Spinal cord (tissue), 10 donors: ENCODE measurements at places on chromosomes 11 and 22. TPM values are rescaled to one million over a fixed set of nuclear protein-coding genes. Genes with fewer than 3 reads are reported as not detected.

DNA sequence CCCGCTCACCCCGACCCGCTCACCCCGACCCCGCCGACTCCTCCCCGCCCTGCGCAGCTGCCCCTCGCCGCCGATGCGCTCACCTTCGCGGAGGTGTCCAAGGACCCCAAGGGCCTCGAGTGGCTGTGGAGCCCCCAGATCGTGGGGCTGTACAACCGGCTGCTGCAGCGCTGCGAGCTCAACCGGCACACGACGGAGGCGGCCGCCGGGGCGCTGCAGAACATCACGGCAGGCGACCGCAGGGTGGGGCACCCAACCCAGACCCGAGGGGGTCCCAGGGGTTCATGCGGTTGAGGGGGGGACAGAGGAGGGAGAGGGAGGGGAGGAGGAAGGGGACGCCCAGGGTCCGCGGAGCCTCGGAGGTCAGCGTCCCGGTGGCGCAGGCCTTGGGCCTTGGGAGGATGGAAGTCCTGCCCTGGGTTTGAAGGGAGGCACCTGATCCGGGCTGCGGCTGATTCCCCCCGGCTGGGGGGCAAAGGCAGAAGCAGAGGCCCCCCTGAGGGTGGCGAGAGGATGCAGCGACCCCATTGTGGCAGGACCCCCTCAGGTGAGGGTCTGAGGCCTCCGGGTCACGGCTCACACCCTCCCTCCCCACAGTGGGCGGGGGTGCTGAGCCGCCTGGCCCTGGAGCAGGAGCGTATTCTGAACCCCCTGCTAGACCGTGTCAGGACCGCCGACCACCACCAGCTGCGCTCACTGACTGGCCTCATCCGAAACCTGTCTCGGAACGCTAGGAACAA lies 9.2 kb downstream of the PKP3 start:
- no peak for DNase-seq

DNA sequence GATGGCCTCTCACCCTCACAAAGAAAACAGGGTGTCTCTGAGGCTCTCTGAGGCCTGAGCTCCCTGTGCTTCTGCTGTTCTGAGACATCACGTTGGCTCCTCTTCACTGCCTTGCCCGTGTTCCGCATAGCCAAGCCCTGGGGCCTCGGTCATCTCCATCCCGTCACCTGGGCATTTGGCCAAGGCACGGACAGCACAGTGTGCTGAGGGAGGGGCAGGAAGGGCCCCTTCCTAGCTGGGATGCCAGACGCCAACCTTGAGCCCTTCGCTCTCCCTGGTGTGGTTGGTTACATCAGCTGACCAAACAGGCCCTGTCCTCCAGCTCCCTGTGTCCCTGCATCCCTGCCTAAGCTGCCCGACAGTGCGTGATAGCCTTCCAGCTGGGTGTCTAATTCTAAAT lies 25.9 kb downstream of the MOV10L1 start:
- no peak for DNase-seq

DNA sequence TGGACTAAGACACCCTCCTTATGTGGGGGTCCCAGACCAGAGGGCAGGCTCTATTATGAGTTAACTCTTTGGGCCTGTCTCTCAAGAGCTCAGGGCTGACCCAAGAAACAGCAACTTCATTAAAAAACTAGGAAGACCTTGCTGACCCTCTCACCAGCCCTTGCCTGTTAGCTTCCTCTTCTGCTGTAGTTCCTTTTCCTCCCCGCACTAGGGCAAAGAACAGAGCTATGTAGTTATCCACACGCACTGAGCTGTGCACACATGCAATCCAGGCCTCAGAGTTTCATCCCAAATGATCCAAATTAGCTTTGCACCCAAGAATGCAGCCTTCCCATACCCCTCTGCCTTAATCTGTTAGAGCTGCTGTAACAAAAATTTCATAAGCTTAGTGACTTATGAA lies 539.6 kb upstream of the CADM1 start:
- no peak for DNase-seq

DNA sequence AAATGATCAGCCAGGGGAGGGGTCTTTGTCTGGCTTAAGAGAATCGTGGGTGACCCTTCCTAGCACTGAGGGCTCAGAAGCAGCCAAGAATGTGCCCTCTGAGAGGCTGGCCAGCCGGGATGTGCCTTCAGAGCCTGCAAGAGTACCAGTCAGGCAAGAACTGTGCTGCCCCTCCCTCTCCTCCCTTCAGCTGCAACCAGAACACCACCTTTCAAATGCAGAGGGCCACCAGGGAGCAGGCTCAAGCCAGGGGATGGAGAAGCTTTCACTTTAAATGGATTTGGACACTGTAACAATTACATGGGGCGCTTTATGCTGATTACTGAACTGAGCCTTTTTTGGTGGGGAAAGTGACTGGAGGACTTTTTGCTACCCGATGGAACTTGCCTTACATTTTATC lies 44.9 kb upstream of the TENM4 start:
- no peak for DNase-seq

DNA sequence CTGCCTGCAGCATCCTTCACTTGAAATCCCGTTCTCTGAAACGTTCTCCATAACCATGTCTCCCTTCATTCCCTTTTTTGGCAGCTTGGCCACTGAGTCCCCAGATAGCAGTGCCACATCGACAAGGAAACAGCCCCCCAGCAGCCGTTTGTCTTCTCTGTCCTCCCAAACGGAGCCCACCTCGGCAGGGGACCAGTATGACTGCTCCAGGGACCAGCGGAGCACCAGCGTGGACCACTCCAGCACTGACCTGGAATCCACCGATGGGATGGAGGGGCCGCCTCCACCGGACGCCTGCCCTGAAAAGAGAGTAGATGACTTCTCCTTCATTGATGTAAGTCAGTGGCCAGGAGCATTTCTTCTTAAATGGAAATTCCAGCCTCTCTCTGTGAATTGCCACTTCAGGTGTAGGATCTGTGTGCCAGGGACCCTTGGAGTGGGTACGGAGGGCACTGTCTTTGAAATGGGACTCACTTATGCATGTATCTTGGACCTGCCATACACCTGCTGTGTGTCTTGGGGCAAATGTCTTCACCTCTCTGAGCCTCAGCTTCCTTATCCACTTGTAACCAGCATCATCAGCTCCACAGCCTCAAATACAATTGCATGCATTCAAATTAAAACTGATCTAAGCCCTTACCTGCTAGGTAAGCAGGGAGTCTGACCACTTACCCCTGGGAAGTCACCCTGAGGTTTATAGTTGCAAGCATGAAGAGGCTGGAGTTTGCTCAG lies 25.3 kb upstream of the CRYBB3 start:
- DNase-seq = no peak

GRCh38 chr11:10657308-10658271 lies 36.0 kb downstream of the IRAG1 start:
- no peak for DNase-seq

GRCh38 chr11:126830216-126830806 lies 170.3 kb downstream of the KIRREL3 start:
- DNase-seq = no peak

DNA sequence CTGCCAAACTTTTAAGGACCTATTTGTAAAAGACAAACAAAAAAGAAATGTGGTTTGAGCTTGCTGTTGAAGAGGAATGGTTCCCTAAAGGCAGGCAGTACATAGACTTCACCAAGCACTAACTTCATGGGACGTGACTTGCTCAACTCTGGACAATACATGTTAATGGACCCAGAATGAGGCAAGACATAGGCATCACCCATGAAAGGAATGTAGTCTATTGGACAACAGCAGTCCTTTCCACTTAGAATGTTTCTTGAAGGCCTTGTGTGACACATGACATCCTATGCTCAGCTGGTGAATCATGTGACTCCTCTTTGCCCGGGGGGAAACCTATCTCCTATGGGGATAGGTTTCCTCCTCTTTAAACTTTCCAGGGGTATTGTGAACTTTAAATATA lies 246.4 kb upstream of the BLID start:
- no peak for DNase-seq

DNA sequence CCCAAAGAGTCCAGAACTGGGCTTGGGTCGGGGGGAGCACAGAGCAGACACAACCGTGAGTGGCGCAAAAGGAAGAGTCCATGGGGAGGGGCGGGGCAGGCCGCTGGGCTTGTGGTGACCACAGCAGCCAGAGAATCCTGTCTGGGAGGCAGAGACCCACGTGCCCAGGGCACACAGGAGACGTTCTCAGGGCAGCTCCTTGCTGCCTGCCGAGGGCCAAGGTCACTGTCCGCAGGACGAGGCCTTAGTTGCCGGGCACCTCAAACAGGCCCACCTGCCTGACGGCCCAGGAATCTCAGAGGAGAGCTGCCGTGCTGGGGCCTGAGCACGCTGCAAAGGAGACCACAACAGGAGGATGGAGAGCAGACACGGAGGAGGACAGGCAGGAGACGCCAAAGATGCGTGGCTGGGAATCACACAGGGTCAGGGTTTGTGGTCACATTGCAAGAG lies 87.8 kb downstream of the MYEOV start:
- no peak for DNase-seq

DNA sequence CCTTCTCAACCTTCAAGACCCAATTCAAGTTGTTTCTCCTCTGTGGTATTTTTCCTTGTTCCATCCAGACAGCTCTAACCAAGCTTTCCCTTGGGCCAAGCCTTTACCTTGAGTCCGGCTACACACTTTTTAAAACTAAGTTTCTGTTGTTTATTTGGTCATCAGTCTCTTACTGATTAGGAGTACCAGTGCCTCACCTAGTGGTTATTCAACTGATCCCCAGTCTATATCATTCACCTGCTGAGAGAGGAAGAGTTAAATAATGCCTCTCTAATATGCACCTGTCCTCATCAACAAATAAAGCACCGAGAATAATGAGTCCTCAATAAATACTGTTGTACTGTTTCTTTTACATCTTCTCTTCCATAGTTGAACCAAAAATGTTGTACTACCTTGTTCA lies 160.8 kb downstream of the MSANTD4 start:
- DNase-seq = no peak

GRCh38 chr11:111785886-111786412 lies 19.8 kb upstream of the PPP2R1B start:
- DNase-seq = no peak

GRCh38 chr11:22928207-22928917 lies 68.1 kb upstream of the CCDC179 start:
- no peak for DNase-seq

DNA sequence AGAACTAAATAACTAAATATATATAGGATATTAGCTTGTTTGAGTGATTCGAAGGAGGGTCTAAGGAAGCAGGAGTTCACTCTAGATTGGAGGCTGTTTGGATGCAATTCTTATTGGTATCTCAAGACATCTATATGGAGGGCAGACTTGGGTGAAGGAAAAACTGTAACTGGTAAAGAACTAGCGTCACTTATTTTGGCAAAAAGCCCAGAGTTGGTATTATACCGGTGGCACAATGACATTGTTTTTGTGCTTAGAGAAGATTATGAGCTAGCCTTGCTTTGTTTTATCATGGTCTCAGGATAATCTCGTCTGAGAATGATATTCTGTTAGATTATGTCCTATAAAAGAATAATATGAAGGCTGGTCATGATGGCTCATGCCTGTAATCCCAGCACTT lies 6.0 kb upstream of the SLC35F2 start:
- DNase-seq = no peak

DNA sequence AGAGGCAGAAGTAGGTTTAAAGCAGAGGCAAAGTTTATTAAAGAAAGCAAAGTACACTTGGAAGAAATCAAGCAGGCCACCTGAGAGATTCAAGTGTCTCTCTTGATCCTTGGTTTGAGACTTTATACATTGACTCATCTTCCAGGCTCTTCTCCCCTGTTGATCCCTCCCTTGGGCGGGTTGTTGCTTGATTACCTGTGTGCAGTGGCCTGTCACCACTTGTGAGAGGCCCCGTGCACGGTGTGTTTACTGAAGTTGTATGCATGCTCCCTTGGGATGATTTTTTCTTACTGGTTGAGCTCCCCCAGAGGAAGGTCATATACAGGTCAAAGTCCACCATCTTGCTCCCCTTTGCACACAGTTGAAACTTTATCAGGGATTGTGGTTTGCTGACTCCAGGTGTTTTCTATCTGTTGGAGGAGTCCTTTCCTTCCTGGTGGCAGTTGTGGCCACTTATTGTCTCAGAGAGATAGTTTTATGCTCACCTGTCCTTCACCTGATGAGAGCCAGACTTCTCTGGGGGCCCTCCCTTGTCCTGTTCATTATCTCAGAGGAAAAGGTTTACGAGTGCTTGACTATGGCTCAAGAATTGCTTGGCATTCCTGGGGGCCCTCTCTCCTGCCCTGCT lies 16.3 kb upstream of the RBMXL2 start:
- DNase-seq = no peak

DNA sequence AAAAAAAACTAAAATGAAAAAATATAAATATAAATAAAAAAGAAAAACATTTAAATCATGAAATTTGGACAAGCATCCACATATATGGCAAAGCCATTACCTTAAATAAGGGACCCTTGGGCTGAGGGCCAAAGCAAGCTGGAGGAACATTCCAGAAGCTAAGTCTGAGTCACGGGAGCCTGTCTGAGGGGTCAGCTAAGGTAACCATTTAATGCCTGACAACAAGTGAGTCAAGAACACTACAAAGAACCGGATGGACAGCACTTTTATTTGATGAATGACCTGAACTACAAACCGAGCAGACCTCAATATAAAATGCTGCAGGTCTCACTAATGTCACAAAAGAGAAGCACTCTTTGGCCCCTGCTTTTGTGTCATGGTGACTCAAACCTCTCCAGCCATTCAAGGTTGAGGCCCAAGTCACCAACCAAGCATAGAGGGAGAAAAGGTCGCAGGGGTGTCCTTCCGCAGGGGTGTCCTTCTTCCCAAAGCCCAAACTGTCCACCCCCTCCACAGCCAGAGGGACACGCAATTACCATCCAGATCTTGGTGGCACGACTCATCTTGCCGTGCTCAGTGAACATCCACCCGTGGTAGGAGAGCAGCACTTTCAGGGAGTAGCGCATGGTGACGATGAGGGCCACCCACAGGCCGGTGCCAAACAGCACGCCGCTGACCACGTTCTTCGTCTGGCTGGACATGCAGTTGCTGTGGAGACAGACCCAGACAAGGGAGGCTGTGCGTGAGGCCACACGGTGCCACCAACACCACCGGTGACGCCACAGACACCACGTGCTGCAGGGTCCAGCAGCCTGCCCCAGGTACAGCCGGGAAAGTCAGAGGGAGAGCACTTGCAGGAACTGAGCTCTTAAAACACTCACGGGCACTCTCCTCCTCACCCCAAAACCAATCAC lies 34.5 kb downstream of the CPT1A start:
- DNase-seq = no peak

GRCh38 chr11:14334192-14334591 lies 24.8 kb downstream of the RRAS2 start:
- DNase-seq = no peak

DNA sequence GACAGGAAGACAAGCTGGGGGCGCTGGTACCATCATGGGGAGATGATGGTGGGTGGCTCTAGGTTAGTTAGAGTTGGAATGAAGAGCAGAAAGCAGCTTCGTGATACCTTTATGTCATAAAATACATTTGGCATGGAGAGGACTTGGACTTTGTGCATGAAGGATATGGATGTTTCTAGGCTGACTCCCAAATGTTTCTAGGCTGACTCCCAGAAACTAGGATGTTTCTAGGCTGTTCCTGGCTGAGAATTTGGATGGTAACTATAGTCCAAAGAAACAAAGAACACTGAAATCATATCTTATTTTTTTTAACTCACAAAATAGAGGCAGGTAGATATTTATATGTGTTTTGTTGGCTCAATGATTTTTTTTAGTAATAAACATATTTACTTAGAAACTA lies 89.4 kb upstream of the VPREB1 start:
- no peak for DNase-seq

GRCh38 chr11:17489751-17490150 lies 13.1 kb upstream of the ABCC8 start:
- DNase-seq = no peak

The VSTM5 gene
- polyA plus RNA-seq = 8.1 TPM

The SLC17A6 gene
- polyA plus RNA-seq = 57.1 TPM

The OSM gene
- 0.62 TPM for polyA plus RNA-seq

The ANO1 gene
- polyA plus RNA-seq = 2.7 TPM

The GSTT2B gene
- 10.2 TPM for polyA plus RNA-seq

The MIOX gene
- not detected for polyA plus RNA-seq

The TAF10 gene
- polyA plus RNA-seq = 103 TPM

The TUB gene
- 89.4 TPM for polyA plus RNA-seq

The TMPRSS4 gene
- polyA plus RNA-seq = 0.26 TPM
